AG08395 (cell line): ENCODE measurements at places on chromosomes 5 and 9.

- DNase-seq = no peak
Measured at GRCh38 chr5:40288800-40289485, 390.8 kb upstream of the PTGER4 start.

GRCh38 chr9:13992138-13993088, 321.5 kb downstream of the NFIB start:
- no peak for DNase-seq

DNA sequence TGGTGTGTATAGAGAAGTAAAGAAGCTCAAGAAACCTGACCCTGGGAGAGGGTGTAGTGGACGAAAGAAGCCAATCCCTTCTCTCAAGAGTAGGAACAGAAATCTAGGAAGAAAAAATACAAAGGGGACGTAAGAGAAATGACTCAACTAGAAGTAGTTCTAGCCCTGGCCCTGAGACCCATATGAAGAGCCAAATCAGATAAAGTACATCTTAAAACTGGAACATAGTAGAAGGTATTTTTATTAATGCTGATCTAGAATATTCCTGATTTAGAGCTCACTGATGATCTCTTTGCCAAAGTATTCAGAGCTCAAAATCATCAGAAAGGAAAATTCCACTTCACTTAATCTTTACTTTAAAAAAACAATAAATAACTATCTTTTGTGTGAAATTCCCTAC, 184.8 kb downstream of the MLLT3 start:
- DNase-seq = no peak

DNA sequence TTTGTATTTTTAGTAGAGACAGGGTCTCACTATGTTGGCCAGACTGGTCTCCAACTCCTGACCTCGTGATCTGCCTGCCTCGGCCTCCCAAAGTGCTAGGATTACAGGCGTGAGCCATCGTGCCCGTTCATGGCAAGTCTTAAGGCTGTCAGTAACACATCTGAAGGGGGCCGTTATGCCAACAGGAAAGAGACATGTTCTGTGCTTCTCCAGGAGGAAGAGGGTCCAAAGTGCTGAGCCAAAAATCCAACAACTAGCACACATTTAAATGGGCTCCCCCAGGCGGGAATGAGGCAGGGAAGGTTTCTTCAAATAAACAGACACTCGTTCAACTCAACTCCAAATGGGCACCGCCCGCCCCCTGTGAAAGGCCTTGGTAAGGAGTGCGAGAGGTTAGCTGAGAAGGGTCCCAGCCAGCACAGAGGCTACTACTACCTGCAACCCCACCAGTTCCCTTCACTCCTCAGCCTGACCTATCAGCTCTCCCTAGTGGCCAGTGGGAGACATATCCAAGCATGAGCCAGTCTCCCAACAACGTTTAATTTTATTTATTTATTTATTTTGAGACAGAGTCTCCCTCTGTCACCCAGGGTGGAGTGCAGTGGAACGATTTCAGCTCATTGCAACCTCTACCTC, 84.1 kb upstream of the DMRT1 start:
- peak; percentile 64 for DNase-seq

GRCh38 chr9:69036309-69036708, 757 bp downstream of the FXN start:
- DNase-seq = no peak

DNA sequence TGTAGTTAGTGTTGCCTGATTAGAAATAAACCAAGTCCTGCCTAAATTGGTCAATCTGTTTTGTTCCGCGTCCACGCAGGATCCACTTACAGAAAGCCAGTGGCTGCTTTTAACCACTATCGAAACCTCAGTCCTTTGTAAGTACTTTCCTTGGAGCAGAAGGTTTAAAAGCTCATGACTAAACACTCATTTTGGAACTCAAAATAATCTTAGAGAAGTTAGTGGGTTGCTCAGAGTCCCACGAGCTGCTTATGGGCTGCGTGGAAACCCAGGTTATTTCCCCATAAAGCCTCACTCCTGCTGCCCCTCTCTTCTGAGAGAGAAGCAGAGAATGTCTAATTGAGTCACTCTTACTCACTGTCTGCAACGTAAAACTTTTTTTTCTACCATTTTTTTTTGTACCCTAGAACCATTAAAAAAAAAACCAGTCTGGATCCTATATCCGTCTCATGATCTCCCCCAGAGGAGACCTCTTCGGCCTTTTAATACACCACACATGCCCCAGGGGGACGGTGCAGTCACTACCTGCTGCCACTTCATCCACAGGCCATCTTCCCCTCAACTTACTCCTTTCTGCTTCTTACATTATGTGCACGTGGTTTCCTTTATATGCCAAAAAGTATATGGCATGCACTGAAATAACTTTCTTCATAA, 7.6 kb downstream of the BASP1 start:
- no peak for DNase-seq

DNA sequence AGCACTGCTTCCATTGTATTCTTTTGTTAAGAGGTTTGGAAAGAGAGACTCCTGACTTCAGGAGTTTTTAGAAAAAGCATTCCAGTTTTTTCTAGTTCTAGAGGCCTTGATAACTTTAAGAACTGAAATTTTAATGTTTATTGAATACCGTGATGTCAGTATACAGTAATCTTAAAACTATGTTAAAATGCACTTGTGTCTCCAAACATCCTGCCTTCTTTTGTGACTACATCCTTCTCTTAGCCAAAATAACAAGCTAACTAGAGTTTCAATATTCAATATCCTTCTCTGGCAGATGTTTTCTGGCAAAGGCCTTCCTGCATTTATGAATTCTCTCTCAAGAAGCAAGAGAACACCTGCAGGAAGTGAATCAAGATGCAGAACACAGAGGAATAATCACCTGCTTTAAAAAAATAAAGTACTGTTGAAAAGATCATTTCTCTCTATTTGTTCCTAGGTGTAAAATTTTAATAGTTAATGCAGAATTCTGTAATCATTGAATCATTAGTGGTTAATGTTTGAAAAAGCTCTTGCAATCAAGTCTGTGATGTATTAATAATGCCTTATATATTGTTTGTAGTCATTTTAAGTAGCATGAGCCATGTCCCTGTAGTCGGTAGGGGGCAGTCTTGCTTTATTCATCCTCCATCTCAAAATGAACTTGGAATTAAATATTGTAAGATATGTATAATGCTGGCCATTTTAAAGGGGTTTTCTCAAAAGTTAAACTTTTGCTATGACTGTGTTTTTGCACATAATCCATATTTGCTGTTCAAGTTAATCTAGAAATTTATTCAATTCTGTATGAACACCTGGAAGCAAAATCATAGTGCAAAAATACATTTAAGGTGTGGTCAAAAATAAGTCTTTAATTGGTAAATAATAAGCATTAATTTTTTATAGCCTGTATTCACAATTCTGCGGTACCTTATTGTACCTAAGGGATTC, 43.1 kb downstream of the NDFIP1 start:
- DNase-seq = peak; percentile 59

DNA sequence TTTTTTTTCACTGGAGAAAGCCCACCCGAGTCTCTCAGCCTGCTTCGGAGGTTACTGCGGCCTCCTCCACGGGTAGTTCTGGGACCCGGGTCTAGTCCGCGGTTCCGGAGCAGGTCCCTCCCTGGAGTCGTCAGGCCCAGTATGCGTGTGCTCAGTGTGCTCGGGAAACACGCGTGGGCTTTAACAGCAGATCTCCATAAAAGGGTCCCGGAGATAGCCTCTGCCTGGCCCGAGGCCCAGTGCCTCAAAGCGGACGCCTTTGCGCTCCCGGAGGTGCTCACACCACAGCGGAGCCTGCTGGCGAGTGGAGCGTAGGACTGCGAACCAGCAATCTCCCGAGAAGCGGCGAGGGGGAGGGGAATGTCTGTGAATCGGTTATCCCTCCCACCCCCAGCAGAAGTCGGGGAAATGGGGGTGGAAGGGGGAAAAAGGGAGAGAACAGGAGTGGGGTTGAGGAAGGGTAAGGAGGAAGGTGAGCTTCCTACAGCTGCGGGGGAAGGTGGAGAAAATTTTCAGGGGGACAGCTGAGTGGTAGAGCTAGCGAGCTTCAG, 28.7 kb downstream of the CDKN2A start:
- peak; percentile 83 for DNase-seq
